ENCODE measurements at places on chromosomes 1 and 21. TPM values are rescaled to one million over a fixed set of nuclear protein-coding genes. Genes with fewer than 3 reads are reported as not detected.

ORC1 gene
- 1.6 TPM for total RNA-seq

S100A7A gene
- not detected for total RNA-seq

SPATA17 gene
- total RNA-seq = 0.52 TPM

C4BPB gene
- not detected for total RNA-seq

TP53BP2 gene
- 34.4 TPM for total RNA-seq

C8B gene
- total RNA-seq = not detected

CEP350 gene
- 71.5 TPM for total RNA-seq

SLAMF9 gene
- not detected for total RNA-seq

TNFRSF14 gene
- total RNA-seq = 11.5 TPM

CYP4A22 gene
- total RNA-seq = not detected

GPATCH2 gene
- 15.7 TPM for total RNA-seq

SELP gene
- 0.52 TPM for total RNA-seq

OR2T33 gene
- total RNA-seq = not detected

Measured in skeletal muscle tissue (tissue), 5 donors.